Panc1 (cell line): ENCODE measurements at places on chromosomes 12 and 14.

DNA sequence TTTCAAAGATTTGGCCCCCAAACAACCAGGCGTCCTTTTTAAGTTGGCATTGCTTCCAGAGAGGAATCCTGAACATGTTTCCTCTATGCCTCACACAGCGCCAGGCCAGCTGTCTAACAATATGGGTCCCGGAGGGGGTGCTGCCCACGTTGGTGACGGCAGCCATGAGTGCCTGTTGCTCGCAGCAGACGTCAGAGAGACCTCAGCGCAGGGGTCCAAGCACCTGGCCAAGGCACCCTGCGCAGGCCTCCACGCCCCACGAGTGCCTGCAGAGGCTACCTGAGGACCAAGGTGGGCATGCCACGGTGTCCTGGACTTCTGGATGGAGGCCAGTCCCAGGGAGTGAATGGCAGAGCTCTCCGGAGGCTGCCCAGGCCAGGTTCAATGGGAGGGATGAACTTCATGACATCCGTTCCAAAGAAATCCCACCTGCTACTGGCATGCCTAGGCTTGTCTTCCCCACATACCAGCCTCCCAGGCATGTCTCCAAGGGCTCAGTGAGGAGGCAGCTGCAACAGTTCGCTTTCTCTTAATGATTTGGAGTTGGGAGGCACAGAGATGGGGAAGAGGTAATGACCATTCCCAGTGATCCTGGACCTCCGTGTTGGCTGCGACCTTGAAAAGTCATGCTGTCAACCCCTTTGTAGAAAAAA is 11.6 kb upstream of the FOXN3 start:
- DNase-seq: no peak

DNA sequence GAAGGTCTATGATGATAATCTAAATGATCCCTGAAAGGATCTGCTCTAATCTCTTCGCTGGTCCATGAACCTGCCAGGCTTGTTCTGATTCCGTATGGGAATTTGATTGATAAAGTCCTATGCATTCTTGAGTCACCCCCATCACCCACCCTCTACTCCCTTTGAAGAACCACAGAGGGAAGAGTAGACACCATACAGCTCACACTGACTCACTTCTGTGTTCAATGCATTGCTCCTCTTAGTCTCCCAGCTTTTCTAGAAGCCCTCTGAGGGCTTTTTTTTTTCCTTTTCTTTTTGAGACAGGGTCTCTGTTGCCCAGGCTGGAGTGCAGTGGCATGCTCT is 18.5 kb upstream of the GPRC5A start:
- DNase-seq: no peak

DNA sequence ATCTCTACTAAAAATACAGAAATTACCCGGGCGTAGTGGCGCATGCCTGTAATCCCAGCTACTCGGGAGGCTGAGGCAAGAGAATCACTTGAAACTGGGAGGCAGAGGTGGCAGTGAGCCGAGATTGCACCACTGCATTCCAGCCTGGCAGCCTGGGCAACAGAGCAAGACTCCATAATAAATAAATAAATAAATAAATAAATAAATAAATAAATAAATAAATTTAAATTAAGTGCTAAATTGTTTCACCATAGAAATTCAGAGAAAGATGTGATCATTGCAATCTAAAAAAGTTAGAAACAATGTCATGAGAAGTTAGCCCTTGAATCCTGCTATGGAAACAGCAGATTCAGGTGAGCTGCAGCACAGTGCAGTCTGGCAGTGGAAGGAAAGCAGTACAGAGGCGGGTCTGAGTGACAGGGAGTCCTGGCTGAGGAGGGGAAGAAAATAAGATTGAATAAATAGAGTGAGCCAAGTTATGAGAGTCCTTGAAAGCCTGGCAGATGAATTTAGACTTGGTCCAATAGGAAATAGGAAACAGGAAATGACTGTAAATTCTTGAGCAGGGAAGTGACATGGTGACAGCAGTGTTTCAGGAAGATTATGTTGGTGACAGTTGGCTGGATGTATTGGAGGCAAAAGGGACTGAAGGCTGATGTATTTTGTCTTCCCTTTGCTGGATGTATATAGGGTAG is 241.5 kb downstream of the GXYLT1 start:
- DNase-seq: no peak

DNA sequence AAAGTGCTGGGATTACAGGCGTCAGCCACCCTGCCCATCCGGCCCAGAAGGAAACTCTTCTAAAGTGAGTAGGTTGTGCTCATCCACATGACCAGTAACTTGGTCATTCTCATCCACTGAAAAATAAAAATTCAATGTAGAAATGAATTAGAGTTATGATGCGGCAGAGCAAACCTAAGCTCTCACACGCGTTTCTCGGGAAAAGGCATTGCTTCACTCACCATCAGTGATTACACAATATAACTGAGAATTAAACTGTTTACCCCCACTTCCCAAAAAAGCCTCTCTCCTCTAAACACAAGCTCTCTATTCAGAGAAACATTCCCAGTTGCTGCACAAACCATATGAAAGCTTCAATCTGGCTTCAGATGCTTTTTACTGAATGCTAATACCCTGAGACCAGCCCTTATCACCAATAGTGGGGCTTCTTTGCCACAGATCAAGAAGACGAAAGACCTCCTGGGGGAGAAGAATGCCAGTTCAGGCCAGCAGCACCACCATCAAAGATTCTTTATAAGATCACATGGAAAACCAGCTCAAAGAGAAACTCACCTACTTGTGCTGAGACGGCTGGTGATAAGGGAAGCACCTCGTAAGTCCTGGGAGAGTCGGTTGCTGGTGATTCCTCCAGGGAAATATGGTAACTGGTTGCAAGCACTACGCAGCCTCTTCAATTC is 121.5 kb upstream of the SFSWAP start:
- DNase-seq: no peak

- no peak for DNase-seq
Measured at GRCh38 chr12:53211476-53212381, 4.7 kb upstream of the ITGB7 start.

DNA sequence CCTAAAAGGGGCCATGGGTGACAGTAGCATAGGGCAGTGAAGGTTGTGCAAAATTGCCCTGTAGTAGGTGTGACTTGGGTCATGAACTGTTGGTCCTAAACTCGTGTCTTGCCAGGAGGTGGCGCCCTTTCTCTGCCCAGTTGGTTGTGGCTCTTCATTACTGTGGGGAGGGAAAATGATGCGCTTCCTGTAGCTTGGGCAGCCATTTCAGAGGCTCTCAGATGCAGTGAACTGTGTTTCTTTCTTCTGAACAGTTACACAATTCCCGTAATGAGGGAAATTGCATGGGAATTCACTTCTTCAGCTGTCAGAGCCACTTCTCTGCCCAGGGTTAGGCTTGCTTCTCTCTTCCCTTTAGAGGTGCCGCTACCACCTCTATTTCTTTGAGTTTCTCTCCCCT is 148.1 kb upstream of the NRXN3 start:
- DNase-seq: peak; percentile 28

- no peak for DNase-seq
Measured at GRCh38 chr12:30830751-30831150, 76.0 kb upstream of the CAPRIN2 start.

DNA sequence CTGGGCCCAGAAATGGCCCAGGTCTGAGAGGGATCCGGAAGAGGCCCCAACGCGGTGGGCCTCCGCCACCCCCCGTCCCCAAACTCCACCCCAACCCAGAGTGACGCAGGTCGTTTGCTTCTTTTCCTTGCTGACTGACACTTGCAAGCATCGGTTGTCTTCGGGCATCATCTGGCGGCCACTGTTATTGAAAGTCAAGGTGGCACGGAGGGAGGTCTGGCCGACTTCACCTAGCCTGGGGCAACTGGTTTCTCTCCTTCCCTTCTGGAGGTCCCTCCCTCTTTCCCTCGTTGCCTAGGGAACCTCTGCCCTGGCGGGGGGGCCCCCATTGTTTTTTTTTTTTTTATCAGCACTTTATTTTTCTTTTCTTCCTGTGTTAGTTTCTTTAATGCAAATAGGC is 241.8 kb downstream of the ALG10 start:
- DNase-seq: no peak

DNA sequence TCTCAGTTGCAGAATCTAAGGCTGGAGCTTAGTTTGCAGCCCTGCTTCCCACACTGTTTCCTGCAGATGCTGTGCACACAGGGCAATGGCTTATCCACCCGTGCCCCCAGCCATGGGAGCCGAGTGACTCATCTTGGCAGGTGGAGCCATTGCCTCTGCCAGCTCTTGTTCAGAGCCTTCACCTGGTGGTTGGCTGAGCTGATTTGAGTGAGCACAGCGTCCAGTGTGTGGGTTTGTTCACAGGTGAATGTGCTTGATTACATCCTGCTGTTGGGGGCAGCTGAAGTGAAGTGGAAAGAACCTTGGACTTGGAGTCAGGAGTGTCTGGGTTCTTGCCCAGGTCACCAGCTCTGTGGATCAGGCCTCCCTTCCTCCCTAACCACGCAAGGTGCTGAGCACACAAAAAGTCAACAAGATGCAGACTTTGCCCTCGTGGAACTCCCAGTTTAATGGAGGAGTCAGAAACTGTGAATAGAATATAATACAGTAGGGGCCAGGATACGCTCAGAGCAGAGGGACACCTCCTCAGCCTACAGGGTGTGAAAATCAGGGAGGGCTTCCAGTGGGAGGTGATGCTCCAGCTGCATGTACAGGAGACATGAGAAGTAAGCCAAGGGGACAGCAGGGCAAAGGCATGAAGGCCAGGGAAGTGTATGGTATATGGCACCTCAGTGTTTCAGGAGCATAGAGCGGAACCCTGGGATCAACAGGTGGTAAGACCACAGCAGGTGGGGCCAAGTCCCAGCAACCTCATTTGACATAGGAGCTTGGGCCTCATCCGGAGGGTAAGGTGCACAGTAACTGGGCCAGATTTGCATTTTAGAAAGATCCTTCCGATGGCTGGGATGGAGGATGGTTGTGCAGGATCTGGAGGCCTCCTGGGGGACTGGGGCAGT is 22.8 kb downstream of the JDP2 start:
- DNase-seq: no peak

GRCh38 chr12:115820656-115821055 is 456.8 kb downstream of the MED13L start:
- DNase-seq: no peak

GRCh38 chr14:22387776-22388241 is 201.2 kb downstream of the DAD1 start:
- no peak for DNase-seq

DNA sequence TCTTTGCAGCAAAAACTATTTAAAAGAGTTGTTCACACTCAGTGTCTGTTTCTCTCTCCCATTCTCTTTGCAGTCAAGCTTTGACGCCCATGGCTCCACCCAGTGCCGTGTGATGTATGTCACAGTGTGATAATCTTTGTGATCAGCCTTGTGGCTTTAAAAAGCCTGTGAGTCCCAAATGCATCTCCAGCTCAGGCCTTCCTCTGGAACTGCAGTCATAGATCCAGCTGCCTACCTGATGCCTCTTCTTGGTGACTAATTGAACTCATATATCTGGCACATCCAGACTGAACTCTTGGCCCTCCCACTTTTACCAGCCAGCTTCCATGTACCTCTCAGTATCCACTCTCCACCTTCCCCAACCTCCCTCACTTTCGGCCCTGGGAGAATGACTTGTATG is 182.8 kb upstream of the ARHGAP5 start:
- DNase-seq: no peak

DNA sequence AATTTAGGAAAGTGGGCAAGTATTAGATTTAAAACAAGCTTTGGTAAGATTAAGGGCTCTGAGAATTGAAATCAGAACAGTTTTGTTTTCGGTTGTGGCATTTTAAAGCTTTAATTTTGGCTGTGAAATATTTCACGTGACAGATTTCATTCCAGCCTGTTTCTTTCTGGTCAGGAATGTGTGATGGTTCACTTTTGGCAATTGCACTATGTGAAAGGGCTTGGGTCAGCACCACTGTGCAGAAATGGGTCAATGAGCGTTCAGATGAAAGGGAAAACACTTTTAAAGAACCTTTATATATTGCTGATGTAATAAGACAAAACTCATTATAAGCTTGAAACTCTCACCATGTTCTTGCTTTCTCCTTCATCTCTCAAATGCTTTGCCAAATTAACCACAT is 17.1 kb downstream of the NUBPL start:
- DNase-seq: no peak

- DNase-seq: peak; percentile 30
Measured at GRCh38 chr14:74502236-74503019, 8.9 kb downstream of the ISCA2 start.

GRCh38 chr12:57224973-57225679 is 4.4 kb upstream of the SHMT2 start:
- no peak for DNase-seq

GRCh38 chr14:103509864-103510723 is 12.5 kb downstream of the CKB start:
- no peak for DNase-seq

- DNase-seq: no peak
Measured at GRCh38 chr12:121986489-121987245, 35.0 kb upstream of the BCL7A start.

- DNase-seq: no peak
Measured at GRCh38 chr14:35229792-35230089, 62.4 kb upstream of the PSMA6 start.

DNA sequence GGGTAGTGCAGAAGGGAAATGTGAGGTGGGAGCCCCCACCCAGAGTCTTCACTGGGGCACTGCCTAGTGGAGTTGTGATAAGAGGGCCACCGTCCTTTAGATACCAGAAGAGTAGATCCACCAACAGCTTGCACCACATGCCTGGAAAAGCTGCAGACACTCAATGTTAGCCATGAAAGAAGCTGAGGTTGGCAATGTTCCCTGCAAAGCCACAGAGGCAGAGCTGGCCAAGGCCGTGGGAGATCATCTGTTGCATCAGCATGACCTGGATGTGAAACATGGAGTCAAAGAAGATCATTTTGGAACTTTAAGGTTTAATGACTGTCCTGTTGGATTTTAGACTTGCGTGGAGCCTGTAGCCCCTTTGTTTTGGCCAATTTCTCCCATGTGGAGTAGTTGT is 468.4 kb upstream of the FOXG1 start:
- no peak for DNase-seq

- DNase-seq: no peak
Measured at GRCh38 chr14:103889313-103890051, 38.8 kb upstream of the TDRD9 start.

GRCh38 chr12:79681008-79681590 is 9.7 kb downstream of the PAWR start:
- no peak for DNase-seq

GRCh38 chr12:12436831-12437345 is 80.0 kb downstream of the BORCS5 start:
- no peak for DNase-seq

GRCh38 chr14:93033084-93033982 is 82.4 kb downstream of the ITPK1 start:
- no peak for DNase-seq

GRCh38 chr12:81819991-81820633 is 61.0 kb upstream of the PPFIA2 start:
- DNase-seq: no peak

- no peak for DNase-seq
Measured at GRCh38 chr14:60163693-60164092, 1.5 kb downstream of the DHRS7 start.

DNA sequence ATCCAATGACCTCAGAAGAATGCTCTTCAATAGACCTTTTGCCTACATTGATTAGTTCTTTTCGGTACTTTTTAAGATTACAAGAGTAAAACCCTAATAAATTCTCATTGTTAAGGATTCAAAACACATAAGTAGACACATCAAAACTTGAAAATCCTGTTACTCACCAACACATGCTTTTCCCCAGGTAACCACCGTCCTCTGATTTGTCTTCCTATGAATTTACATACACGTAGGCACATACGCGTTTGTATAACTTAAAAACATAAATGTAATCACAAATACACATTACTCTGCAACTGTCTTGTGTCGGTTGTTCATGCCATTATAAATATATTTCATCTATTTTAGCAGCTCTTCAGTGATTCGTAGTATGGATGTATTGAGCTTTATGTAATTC is 910 bp upstream of the WASHC4 start:
- DNase-seq: no peak
